Smooth muscle cell of bladder (primary cell): ENCODE measurements at places on chromosomes 3 and 15. TPM values are rescaled to one million over a fixed set of nuclear protein-coding genes. Genes with fewer than 3 reads are reported as not detected.

Gene CEMIP
- total RNA-seq: 466 and 586 TPM in 2 replicates

Gene TMIE
- total RNA-seq: 0.09 TPM in 1 of 2 replicates, not detected in the other

Gene SPSB4
- total RNA-seq: not detected in 2 replicates

Gene GP5
- 0.09 and 0.14 TPM in 2 replicates for total RNA-seq

Gene NUP210
- under 0.01 TPM in 1 of 2 replicates, not detected in the other for total RNA-seq

Gene TMEM45A
- 44.2 and 104 TPM in 2 replicates for total RNA-seq

Gene ZMAT3
- total RNA-seq: 22.8 and 35.5 TPM in 2 replicates

Gene THBS1
- 1,557 and 2,356 TPM in 2 replicates for total RNA-seq

Gene ZNF80
- total RNA-seq: not detected in 2 replicates

Gene AMOTL2
- 92.3 and 123 TPM in 2 replicates for total RNA-seq

Gene MELTF
- 4.6 and 29.0 TPM in 2 replicates for total RNA-seq

Gene MINAR1
- total RNA-seq: 0.57 and 0.65 TPM in 2 replicates

Gene ECE2
- not detected in 2 replicates for total RNA-seq

Gene PAQR5
- total RNA-seq: 9.6 and 21.9 TPM in 2 replicates

Gene KBTBD8
- total RNA-seq: 2.4 and 3.9 TPM in 2 replicates

Gene LTF
- total RNA-seq: 0.14 TPM in 1 of 2 replicates, not detected in the other

Gene GOLGA6B
- total RNA-seq: 0.09 TPM in 1 of 2 replicates, not detected in the other

Gene TRIM59
- 15.5 and 15.6 TPM in 2 replicates for total RNA-seq

Gene C3orf85
- total RNA-seq: not detected in 2 replicates

Gene SAMMSON
- total RNA-seq: not detected in 2 replicates

Gene AGTR1
- 1.3 and 2.9 TPM in 2 replicates for total RNA-seq

Gene MKRN3
- 0.28 and 1.4 TPM in 2 replicates for total RNA-seq
